Muscle of leg (tissue), 16 donors: ENCODE measurements at places on chromosomes 5 and 9. TPM values are rescaled to one million over a fixed set of nuclear protein-coding genes. Genes with fewer than 3 reads are reported as not detected.

Gene GFPT2
- 11.3 TPM for total RNA-seq

Gene KIF20A
- total RNA-seq, result 17.8 TPM

Gene CDO1
- 19.1 TPM for total RNA-seq

Gene ACOT12
- 0.18 TPM for total RNA-seq

Gene IER5L
- 7.2 TPM for total RNA-seq

Gene RIGI
- 6.7 TPM for total RNA-seq

Gene BDP1
- total RNA-seq, result 24.2 TPM

Gene SMIM15
- 30.1 TPM for total RNA-seq

Gene S1PR3
- 14.7 TPM for total RNA-seq

Gene ELOVL7
- total RNA-seq, result 0.13 TPM

Gene RALGDS
- 50.5 TPM for total RNA-seq
